ENCODE measurements at places on chromosomes 2 and 18.

DNA sequence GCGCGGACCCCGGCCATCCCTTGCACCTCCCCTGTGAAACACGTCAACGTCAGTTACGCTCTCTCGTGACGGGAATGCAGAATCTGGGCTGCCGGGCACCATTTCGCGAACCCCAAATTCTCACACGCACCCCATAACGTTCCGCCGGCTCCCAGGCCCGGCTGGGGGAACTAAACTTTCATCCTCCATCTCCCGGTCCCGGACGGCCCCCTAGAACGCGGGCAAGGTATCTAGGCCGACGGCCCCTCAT, 544 bp downstream of the DNAJC27 start:
- DNase-seq = peak; percentile 3

DNA sequence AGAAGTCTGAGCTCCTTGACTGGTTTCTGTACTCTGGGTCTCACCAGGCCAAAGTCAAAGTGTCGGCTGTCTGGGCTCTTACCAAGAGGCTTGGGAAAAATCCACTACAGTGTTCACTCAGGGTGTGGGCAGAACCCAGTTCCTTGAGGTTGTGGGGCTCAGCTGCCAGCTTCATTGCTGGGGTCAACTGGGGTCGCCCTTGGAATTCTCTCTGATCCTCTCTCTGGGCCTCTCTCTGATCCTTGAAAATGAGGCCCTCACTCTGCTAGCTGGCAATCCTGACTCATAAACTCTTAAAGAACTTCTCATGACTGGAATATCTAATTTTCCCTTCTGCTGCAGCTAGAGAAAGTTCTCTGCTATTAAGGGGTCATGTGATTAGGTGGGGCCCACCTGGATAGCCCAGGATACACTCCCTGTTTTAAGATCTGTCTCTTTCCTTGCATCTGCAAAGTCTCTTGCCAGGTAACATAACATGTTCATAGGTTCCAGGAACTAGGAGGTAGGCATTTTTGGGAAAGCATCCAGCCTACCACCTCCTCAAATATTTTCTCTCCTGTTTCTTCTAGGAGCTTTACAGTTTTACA, 66.3 kb downstream of the SP110 start:
- no peak for DNase-seq

DNA sequence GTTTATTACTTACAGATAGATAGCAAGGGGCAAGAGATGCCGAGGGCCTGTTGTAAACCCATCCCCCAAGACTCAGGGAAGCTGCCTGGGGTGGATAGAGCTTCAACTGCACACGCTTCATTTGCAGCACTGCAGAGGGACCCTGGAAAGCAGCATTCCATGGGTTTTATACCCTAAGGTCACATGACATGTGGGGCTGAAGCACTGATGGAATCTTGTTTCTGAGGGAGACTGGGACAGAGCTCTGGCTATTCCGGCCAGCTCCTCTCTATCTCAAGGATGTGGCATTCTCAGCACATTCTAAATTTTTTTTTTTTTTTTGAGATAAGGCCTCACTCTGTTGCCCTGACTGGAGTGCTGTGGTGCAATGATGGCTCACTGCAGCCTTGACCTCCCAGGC, 300.1 kb downstream of the MYCN start:
- no peak for DNase-seq

GRCh38 chr2:222427646-222428301, 3.4 kb downstream of the SGPP2 start:
- no peak for DNase-seq

DNA sequence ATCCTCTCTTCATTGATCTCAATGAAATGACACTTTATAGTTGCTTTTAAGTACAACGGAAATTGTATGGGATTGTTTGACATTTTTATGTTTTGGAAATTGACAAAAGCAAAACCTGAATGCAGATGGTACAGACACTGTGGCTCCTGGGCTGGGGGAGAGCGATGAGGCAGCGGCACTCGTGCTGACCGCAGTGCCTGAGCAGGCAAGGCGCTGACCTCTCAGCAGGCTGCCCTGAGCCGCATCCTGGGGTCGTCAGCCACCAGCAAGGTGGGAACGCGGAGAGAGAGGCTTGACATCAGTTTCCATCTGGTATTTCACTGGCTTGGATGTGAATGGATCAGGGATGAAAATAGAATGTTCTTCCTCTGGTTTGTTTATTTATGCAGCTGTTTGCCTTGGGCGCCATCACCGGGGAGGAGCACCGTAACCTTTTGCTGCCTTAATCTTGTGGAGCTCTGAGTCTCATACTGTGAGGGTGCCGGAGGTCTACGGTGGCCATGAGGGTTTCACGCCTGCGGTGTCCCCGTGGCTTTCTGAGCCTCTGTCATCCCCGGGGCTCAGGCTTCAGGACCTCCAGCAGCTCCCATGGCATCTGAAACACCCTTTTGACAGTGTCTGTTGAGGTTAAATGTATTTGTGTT, 94.8 kb upstream of the TPO start:
- DNase-seq = no peak

GRCh38 chr2:104860451-104860790, 6.5 kb downstream of the POU3F3 start:
- DNase-seq = no peak

DNA sequence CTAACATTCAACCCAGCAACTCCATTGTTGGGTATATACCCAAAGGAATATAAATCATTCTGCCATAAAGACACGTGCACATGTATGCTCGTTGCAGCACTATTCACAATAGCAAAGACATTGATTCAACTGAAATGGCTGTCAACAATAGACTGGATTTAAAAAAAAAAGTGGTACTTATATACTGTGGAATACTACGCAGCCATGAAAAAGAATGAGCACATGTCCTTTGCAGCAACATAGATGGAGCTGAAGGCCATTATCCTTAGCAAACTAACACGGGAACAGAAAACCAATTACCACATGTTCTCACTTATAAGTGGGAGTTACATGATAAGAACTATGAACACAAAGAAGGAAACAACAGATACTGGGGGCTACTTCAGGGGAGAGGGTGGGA, 74.0 kb upstream of the FMNL2 start:
- no peak for DNase-seq

- DNase-seq = no peak
Observed at GRCh38 chr2:216829533-216829932, 30.3 kb downstream of the TNP1 start.

DNA sequence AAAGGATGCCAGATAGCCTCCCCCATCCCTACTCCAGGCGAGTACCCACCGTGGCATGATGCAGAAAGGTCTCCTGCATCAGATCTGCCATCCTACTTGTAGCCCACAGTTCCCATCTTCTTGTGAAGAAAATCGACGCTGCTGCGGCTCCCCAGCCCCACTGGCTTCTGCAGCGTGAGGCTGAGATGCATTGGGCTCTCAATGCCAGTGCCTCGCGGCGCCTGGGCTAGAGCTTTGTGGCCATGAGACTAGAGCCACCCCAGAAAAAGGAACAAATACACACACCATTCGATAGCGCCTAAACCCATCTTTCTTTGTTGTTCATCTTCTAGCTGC, 2.8 kb downstream of the NOL4 start:
- no peak for DNase-seq

DNA sequence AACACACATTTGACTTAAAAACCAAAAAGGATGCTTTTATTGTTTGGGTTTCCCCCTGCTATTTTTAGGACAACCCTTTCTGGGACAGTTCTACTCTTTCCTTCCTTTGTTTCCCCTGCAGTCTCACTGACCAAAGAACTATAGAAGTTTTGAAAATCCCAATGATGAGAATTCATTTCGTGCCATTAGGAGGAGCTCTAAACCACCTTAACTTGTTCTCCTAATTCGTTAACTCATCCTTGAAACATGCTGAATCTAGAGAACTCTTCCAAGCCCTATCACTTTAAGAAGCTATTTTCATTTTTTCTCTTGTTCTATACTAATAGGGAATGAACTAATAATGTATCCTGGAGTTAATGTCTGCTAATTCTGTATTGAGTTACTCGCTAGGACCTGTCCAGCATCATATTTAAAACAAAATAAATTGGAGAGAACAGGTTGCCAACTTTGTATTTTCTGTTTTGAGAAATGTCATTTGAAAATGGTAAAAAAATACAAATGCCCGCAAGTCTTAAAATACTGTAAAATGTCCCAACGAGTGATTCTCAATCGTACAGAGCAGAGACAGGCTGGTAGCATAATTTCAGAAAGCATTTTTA, 62.9 kb downstream of the AFTPH start:
- DNase-seq = no peak

- no peak for DNase-seq
Observed at GRCh38 chr2:96898641-96899412, 28.9 kb upstream of the SEMA4C start.

- no peak for DNase-seq
Observed at GRCh38 chr2:240584486-240585031, 2.0 kb upstream of the CAPN10 start.

DNA sequence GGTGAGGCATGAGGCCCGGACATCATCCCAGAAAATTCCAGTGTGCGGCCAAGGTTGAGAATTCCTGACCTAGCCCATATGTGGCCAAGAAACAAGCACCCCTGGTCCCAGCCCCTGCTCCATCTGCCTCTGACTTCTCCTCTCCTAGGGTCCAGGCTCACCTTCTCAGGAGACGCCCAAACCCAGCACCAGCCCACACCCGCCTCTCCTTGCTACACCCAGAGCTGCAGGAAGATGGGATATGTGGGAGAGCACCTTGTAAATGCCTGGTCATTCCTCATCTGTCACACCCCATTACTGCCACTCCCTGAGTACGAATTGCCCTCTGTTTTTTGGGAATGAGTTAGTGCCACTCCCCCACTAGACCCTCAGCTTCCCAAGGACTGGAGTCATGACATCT, 7.3 kb upstream of the ATP6V1B1 start:
- DNase-seq = no peak

DNA sequence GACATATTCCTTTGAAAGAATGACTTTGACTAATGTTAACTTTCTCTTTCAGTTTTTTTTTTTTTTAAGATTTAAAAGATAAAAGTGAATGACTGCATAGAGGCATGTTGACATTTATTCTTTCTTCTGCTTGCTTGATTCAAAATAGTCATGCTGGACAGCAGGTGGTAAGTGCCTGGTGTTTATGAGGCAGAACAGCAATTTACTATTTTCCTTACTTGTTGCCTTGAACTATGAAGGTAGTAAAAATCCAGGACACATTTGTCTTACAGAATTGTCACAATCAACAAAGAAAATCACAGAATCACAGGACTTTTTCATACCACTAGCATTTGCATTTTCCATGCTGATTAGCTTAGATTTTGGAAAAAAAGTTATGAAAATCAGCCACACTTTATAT, 388.3 kb downstream of the CTNNA2 start:
- no peak for DNase-seq

- DNase-seq = no peak
Observed at GRCh38 chr2:21005111-21005699, 38.7 kb downstream of the APOB start.

GRCh38 chr2:28178946-28179345, 213.7 kb upstream of the FOSL2 start:
- no peak for DNase-seq

- DNase-seq = no peak
Observed at GRCh38 chr18:8406186-8406867, 202.9 kb upstream of the RAB12 start.

DNA sequence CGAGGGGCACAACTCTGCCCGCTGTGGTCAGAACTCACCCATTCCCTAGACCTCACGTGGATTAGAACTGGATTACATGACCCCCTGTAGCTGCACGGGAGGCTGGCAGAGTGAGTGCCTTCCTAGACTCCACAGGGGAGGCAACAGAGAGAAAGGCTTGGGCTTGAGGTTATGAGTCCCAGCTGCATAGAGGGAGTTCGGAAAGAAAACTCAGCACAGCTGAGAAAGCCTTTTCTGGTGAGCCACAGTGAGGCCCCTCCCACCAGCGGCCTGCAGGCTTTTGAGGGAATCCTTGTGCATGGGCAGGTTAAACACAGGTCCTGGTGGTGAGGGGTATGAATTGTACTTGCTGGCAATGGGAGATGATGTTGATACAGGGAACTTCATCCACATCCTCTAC, 217.3 kb downstream of the FHOD3 start:
- no peak for DNase-seq

DNA sequence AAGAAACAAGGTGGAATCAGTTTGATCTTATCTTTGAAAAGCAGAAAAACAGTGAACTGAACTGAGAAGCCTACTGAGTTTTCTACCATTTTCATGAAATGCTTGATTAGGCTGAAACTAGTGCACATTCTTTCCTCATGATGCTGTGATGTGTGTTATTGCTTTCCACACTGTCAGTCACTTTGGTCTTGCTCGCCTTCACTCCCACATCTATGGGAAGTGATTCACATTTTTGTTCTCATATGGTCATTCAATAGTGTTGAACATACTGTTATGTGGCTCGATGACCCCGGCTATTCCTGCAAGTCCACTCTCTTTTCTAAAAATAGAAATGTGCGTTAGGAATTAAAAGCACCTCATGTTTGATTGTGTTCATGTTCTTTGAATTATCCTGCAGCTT, 129.7 kb downstream of the TGIF1 start:
- no peak for DNase-seq

GRCh38 chr2:202773301-202773973, 98.1 kb downstream of the ICA1L start:
- DNase-seq = no peak
